Stimulated activated CD8-positive, alpha-beta memory T cell treated with anti-CD3 and anti-CD28 coated beads, Interleukin-12 subunit alpha, Interleukin-12 subunit beta, amount 100 ng/mL, for 1 hour (primary cell): ENCODE measurements at places on chromosomes 11 and 22.

GRCh38 chr11:118531597-118532084, 649 bp downstream of the TMEM25 start:
- DNase-seq = no peak

GRCh38 chr11:17580271-17580670, 33.2 kb downstream of the OTOG start:
- DNase-seq = no peak

DNA sequence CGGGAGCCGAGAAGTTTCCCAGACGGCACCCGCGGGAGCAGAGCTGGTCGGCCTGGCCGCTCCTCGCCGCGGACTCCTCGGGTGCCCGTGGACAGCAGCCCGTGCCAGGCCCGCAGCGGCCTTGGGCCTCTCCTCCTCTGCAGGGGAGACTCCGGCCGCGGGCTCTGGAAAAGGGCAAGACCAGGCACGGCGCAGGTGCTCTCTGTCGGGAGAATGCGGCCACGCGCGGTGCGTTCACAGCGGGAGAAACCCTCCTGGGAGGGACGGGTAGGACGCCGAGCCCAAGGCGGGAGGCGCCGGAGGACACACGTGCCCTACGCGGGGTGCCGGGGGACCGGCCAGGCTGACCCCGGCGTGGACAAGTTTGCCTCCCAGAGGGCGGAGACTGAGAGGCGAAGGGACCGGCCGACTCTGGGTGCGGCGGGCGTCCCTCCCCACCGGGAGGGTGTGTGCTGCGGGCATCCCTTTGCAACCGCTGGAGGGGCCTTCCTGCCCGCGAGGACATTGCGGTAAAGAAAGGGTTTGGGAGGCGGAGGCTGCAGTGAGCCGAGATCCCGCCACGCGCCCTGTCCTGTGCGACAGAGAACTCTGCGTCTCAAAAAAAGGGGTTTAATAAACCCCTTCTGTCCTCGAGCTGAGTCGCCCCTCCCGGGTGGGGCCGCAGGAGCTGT, 2.3 kb downstream of the IFITM1 start:
- DNase-seq = no peak

DNA sequence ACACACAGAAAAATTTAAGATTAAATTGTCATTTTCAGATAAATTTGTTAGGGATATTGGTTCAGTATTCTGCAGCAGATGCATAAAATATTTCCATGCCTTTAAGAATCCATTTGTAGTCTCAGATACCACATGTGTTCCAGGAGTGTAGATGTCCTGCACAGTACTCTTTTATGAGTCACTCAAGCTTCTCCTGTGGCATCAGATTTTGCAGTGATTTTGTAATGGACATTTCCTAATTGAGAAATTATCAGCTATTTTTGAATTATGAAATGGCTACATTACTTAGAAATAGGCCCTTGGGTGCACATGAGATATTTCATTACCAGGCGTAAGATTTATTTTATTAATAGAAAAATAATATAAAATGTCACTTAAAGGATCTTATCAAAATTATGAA, 18.9 kb downstream of the MMP3 start:
- DNase-seq = no peak

DNA sequence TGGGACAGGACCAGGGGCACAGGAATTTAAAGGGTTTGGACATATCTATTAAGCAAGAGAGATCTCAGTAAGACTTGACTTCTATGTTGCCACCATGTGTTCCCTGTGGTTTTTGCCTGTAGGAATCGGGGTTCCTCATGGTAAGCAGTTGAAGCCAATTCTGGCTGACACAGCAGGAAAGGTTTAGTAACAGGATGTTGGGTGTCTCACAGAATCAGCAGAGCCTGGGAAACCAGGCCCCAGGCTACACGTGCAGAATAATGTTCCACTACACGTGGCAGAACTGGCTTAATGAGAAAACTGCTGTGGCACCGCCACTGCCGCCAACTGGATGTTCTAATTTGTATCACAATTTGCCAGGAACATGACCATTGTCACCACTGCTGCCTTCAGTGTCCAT, 264.6 kb upstream of the PLET1 start:
- no peak for DNase-seq

DNA sequence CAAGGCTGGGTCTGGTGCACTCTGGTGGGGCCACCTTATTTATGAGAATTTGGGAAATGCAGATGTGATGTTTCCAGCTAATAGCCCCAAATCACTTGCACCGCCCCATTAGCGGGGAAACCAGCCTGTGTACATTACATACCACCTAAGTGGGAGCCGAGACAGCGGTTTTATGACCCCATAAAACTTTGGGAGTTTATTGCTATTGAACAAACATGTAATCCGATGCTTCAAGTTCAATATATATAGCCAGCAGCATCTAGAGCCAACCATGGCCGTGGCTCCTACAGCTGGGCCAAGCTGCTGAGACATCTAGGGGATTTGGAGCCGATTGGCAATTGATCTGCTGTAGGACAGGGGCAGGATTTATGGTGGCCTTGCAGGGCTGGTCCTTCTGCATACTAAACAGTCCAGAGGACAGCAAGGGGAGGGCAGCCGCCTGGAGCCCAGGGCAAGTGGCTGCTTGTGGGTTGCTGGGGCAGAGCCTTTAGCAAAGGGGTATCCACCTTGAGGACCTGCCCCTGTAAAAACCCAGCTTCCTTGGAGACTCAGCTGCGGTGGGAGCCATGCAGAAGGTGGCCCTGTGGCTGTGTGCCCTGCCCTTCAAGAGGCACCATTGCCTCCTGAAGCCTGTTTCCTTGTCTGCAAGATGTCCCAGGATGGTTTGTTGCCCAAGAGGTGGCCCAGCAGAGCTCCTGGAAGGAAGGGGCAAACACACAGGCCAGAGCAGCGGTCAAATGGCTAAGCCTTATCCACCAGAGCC, 47.9 kb upstream of the CCDC188 start:
- DNase-seq = no peak

GRCh38 chr22:48425091-48425506, 1402.6 kb downstream of the BRD1 start:
- no peak for DNase-seq

DNA sequence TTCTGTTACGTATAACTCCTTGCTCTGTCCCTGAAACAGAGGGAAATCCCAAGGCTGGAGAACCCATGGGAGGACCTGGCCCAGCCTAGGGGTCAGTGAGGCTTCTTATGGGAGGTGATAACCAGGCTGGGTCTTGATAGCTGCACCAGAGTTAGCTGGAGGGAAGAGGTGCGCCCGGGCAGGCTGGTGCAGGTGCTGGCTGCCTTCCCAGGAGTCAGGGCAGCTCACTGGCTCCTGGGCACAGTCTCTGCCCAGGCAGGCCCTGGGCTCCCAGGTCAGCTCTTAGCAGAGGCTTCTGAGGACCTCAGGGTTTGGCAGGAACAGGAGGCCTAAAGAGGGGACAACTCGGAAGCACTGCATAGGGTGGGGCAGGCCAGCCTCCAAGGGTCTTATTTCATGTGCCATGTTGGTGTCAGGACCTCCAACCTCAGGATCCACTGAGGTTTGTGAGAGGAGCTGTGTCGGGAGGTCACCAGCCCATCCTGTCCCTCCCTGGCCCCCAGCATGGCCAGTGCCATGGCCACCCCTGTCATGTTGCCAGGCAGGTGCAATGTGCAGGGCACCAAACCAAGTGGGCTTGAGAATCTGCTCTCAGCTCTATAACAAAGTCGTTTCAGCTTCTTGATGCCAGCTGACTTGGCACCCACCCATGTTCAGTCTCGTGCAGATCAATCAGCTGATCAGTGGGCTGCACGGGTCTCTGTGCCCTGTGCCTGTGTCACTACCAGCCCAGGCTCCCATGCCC, 20.5 kb upstream of the CELSR1 start:
- no peak for DNase-seq

GRCh38 chr11:65043881-65044501, 3.0 kb downstream of the SAC3D1 start:
- no peak for DNase-seq

GRCh38 chr11:110148775-110149744, 55.9 kb downstream of the ZC3H12C start:
- no peak for DNase-seq

- DNase-seq = no peak
These were observed 15.9 kb downstream of the MAP6 start for GRCh38 chr11:75652936-75653335.

DNA sequence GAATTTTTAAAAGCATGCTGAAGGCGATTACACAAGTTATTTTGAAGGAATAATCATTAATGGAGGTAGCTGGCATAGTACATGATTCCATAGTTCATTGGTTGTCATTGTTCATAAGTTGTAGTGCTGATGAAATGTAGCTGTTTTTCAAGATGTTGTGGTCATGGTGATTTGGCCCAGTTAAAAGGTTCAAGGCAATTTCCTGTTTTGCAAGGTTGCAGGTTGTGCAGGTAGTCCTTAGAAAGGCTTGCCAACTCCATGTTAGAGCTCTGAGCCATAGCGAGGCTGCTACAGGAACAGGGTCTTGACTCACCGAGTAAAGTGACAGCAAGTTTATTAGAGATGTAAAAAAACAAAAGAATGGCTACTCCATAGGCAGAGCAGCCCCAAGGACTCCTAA, 95.8 kb upstream of the CHORDC1 start:
- DNase-seq = no peak

DNA sequence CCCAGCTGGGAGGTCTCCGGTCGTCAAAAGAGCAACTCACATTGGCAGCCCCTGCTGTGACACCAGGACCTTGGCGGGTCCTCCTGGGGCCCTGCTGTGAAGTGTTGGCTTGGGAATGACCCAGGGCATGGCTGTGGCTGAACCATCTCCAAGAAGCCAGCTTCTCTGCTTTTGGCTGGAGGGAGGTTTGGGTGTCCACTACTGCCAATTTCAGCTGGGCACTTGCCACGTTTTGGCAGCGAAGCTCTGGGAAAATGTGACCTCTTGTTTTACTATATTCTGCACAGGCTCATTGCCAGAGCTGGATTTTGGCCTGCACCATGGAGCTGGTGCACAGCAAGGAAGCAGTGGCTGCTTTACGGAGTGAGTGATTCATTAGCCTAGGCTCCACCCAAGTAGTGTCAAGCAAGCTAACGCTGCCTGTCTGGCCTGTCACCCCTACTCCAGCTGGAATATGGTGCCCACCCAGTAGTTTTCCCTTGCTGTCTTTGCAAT, 24.3 kb upstream of the SMCO4 start:
- no peak for DNase-seq

DNA sequence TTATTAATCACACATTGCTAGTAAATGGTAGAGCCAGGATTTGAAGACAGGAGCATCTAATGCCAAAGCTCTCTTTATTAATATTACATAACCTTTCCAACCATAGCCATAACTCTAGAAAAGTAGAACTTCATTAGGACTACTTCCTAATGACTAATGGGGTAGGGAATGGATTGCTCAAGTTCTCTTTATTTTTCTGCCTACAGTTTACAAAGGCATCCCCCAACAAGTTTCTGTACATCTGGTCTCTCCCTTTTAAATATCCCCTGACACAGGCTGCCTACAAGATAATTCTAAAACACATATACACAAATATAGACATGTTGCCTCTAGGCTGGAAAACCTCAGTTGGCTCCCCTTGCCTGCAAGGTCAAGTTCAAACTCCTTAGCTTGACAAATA, 534.9 kb downstream of the SOX6 start:
- DNase-seq = no peak

DNA sequence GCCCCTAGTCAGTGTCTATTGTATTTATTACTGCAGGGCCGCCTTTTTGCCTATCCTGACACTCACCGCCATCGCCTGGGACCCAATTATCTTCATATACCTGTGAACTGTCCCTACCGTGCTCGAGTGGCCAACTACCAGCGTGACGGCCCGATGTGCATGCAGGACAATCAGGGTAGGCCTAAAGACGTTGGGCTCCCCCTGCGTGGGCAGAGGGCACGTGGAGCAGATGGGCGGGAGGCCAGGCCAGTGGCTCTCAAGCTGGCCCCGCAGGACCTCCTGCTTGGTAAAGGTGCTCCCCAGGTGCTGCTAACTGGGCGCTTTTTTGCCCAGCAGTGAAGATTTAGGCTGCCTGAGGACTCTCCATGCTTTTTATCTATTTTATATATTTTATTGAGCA, 22.5 kb downstream of the CAT start:
- DNase-seq = no peak

- DNase-seq = no peak
These were observed 26.1 kb upstream of the SLC25A18 start for GRCh38 chr22:17537155-17537554.

GRCh38 chr11:7089328-7090251, 792 bp downstream of the RBMXL2 start:
- DNase-seq = no peak

GRCh38 chr22:21759093-21759492, 23.5 kb upstream of the YPEL1 start:
- DNase-seq = no peak

DNA sequence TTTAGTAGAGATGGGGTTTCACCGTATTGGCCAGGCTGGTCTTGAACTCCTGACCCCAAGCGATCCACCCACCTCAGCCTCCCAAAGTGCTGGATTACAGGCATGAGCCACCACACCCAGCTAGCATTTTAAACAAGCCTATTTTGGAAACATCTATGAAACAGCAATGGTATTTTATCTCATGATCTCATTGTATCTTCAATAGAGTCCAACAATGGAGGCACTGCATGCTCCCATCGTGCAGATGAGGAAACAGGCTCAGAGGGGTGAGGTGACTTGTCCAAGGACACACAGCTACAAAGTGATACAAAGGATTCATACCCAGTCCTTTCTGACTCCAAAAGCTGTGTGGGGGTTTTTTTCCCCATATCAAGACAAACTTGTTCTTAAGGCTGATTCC, 39.0 kb upstream of the RTL6 start:
- no peak for DNase-seq

- DNase-seq = no peak
These were observed 8.9 kb upstream of the SERPINH1 start for GRCh38 chr11:75553182-75553581.

GRCh38 chr11:96211436-96211835, 131.6 kb downstream of the MAML2 start:
- no peak for DNase-seq

- DNase-seq = no peak
These were observed 104.7 kb downstream of the KCNQ1 start for GRCh38 chr11:2549491-2549875.
